ENCODE measurements at places on chromosomes 4 and X.
A peak's percentile ranks its signal among the peaks of the same experiment; 100 is the strongest.

- DNase-seq, result no peak
These were observed 95.2 kb downstream of the SORBS2 start for GRCh38 chr4:185716577-185717376.

GRCh38 chr4:146456681-146457080 lies 65.1 kb downstream of the SLC10A7 start:
- DNase-seq, result no peak

GRCh38 chr4:101290654-101291053 lies 56.7 kb downstream of the PPP3CA start:
- DNase-seq, result no peak

DNA sequence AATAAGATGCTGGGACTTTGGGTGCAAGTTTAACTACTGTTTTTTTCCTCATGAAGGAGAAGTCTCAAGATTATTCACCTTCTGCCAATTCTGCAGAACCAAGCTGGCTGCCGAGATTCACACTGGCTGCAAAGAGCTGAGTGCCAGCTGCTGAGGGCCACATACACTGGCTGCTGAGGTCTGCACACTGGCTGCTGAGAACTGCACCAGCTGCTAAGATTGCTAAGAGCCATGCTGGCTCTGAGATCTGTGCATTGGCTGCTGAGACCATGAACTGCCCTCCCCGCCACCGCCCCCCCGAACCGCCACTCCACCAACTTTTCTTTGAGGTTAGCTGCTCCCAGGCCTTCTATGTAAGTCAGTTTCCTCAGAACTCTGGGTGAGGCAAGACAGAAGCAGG lies 330.3 kb downstream of the CBLL2 start:
- no peak for DNase-seq

DNA sequence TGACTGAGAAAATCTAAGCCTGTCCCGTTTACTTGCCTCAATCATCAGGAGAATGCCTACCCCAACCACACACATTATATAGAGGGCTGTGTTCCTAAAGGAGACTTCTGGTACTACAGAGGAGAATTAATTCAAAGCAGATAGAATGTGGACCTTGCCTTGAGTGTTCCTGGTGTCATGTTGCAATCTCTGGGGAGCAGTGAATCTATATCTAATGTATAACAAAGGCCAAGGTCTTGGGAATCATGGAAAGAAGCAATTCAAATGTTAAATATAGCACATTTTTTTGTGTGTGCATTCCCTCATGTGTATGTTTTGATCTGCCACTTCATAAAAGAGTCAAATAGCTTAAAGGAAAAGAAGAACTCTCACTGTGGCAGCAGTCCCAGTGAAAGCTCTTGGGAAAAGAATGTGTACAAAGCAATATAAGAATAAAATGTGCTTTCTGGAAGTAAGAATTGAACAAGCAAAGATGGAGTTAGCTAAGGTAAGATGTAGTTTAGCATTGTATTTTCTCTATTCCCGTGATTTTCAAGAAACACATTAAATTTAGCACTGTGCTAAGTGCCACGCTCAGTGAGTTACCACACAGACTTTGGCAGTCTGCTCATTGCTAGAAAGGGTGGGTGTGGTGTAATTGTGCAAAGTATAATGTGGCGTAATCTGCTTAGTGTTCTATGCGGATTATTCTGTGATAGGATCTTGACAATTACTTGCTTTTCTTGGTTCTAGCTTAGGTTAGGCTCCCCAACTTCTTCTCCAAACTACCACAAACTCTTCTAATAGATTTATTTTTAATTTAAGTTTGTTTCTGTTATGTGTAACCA lies 13.7 kb downstream of the ADH6 start:
- no peak for DNase-seq

DNA sequence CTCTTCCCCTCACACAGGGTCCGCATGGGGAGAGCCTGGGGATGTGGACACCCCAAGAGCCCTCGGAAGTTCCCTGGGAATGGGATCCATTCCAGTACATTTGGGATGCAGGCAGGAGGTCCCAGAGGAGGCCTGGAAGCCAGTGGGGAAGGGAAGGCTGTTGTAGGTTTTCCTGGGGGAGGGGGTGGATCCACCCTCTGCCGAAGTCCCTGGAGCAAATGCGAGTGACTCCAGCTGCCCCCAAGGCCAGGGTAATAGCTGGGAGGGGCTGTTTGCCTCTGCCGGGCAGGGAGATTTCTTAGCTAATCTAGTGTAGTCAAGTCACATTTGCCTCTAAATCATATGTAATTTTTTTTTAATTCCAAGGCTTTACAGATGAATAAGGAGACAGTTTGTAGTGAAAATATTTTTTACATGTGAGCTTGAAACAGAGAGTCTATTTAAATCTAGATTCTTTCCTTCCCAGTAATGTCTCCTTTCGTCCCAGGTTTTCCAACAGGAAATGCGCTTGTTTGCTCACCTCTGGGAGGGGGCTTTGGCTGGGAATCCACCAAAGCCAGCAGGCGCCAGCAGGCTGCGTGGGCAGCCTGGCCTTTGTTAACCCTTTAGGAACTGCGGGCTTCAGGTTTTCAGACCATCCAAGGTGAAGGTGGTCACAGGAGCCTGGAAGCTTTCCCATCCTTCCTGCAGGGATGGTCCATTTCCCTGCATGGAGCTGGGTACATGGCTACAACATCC lies 26.8 kb downstream of the SH3TC1 start:
- DNase-seq, result no peak

- DNase-seq, result no peak
These were observed 33.7 kb downstream of the CLOCK start for GRCh38 chr4:55512922-55513571.

GRCh38 chr4:188735082-188735481 lies 595.8 kb downstream of the TRIML1 start:
- no peak for DNase-seq

- DNase-seq, result no peak
These were observed 974.9 kb downstream of the RPA4 start for GRCh38 chrX:97858592-97858991.

GRCh38 chr4:38715050-38715449 lies 51.1 kb downstream of the KLF3 start:
- no peak for DNase-seq

DNA sequence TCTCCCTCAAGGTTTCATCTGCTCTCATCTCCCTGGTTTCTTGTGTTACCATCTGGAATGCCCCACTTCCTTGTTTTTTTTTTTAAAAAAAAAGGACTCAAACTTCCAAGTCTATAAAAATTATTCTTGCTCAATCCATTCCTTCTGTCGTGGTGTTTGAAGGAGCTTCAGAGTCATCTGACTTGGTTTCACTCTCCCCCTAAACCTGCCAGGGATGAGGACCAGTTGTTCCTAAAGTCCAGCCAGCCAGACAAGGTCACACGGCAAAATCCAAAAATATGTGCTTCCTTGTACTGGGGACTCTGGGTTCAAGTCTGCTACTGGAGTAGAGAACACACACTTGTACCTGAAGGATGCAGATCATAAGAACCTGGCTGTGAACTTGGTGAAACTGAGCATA lies 84.5 kb upstream of the GPM6B start:
- DNase-seq, result no peak

DNA sequence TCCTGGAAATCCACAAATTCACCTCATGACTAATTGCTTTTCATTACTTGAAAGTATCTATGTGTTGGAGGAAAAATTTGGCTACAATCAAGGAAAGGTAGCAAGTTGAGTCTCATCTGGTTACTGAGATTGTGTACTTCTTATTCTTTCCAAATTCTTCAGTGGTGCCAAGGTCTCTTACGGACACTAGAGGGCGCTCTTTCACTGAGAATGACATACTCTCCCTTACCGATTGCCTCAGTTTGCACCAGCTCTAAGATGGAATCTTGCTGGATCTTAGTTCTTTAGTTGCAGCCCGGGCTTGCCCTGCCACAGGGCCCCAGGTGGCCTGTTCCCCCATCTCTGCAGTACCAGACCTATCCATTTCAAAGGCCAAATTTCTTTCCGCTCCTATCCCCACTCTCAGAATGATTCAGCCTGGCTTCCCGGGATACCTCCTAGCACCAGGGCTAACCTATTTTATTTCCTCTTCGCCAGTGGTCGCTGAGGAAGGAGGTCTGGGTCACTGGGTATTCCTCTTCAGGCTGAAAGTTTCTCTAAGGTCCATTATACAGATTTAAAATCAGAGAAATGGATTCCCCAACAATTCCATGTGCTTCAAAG lies 24.6 kb upstream of the GPR50 start:
- DNase-seq, result peak; percentile 50

DNA sequence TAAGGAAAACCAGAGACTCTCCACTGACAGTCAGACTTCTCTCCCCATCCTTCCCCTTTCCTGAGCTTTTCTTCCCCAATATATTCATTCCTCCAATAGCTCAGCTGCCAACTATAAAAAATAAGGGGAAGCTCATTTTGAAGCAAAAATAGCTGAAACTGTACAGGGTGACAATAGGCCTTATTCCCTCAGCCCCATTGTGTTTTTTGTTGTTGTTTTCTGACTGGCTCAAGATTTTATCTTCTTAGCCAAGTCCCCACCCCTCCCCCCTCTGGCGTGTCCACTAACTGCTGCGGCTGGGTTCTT lies 26.2 kb downstream of the PRPS1 start:
- peak; percentile 28 for DNase-seq

- DNase-seq, result no peak
These were observed 24.2 kb upstream of the SMIM20 start for GRCh38 chr4:25889589-25890503.
